ENCODE measurements at places on chromosomes 3 and 15.

DNA sequence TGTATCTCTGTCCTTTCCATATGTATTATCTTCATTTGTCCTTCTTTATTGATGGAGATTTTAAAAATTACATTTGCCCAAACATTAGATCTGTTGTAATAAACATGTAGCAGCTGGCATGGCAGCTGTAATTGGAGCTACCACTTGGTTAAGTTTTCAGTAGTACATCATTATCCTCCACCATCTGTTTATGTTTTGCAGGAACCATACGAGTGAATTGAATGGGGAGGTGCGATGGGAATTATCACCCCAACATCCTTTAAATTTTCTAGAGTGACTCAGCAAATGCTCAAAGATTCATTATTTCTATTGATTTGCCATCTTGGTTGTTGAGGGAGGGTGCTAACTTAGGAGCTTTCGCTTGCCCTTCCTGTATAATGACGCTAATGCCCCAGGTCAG lies 32.6 kb upstream of the NOX5 start:
- DNase-seq: no peak

DNA sequence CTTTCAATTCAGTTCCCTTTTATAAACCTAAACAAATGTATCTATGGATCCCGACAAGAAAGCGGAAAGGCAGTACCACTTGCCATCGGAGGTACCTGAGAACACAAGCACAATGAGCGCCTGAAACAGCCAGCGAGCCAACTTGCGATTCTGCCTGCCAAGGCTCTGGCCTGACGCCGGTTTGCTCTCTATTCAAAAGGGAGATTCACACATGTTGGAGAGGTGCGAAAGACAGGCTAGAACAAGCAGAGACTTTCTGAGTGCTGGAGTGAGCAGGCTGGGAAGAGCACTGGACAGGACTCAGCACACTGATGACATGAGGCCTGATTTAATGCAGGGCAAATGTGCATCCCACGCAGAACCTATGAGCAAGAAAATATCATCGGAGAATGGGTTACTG lies 17.7 kb upstream of the PRR23E start:
- no peak for DNase-seq

DNA sequence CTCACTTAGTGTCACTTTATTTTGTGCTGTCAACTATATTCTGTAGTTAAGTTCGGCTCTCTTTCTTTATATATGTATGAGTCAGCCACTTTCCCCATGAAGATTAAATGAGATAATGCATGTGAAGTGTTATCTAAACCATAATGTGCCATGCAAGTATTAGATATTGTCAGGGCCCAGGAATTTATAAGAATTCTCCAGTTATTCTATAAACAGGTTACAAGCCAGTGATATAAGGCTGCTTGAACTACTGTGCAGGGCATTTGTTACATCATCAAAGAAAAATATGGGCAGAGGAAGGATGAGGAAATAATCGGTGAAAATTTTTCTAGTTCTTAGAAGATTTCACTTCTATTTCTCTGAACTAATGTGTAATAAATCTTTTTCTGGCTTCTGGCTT lies 1049.0 kb upstream of the NR2F2 start:
- no peak for DNase-seq

GRCh38 chr3:8637348-8637747 lies 7.2 kb downstream of the SSUH2 start:
- DNase-seq: no peak

- DNase-seq: no peak
Measured at GRCh38 chr3:121698901-121699300, 38.2 kb upstream of the HCLS1 start.

- no peak for DNase-seq
Measured at GRCh38 chr3:73234354-73235014, 173.0 kb downstream of the EBLN2 start.

DNA sequence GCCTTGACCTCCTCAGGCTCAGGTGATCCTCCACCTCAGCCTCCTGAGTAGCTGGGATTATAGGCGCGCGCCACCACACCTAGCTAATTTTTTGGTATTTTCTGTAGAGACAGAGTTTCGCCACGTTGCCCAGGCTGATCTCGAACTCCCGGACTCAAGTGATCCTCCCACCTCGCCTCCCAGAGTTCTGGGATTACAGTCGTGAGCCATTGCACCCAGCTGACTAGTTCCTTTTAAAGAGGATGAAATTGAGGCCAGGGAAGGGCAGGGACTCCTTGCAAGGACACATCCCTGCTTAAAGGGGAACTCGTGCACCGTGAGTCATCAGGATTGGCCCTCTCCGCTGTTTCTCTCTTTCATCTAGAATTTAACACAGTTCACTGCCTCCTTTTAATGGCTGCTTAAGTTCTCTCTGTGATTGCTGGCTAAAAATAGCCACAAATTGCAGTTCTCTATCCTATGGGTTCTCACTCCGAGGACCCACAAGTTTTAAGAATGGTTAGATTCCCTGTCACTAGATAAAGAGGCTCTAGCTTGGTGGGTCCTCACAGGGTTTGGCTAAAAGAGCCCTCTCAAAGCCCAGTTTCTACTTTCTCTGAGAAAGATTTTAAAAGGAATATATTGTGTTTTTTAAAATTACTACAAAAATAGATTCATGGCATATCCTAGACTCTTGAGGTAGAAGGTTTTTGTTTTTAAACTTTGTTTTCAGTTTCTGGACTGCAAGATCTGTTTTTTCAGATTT lies 1.4 kb downstream of the CRTAP start:
- peak; percentile 98 for DNase-seq

DNA sequence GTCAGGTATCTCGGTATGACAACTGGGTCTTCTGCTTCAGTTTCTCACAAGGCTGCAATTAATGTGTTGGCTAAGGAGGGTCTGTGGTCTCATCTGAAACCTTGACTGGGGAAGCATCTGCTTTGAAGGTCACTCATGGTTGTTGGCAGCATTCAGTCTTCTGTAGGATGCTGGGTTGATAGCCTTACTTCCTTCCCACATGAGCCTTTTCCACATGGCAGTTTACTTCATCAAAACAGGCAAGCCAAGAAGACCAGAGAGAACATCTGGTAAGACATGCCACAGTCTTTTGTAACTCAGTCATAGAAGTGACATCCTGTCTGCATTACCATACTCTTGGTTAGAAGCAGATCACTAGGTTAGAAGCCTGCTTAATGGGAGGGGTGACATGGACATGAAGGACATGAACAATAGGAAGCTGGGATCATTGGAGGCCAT lies 49.5 kb downstream of the CMC1 start:
- DNase-seq: no peak
